AG10803 (cell line): ENCODE measurements at places on chromosomes 7 and 10.

DNA sequence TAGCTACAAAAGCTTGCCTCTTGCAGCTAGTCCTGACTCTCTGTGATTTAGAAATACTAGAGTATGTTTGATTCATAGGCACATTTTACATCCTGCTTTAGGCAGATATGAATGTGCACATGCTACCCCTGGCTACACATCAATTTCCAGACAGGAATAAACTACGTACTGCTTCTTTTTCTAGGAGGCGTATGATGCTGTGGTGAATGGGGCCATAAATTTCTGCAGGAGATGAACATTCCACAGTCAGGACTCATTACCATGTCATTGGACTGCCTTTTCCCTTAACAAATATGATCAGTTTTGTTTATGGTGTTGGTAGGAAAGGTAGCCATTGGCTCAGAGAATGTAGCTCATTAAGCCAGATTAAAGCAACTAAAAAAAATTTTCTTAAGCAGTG lies 50.1 kb upstream of the IFRD1 start:
- DNase-seq: peak; percentile 60

GRCh38 chr10:106502641-106503040 lies 661.9 kb downstream of the SORCS1 start:
- peak; percentile 33 for DNase-seq

GRCh38 chr7:101935521-101936141 lies 118.2 kb downstream of the CUX1 start:
- DNase-seq: no peak

GRCh38 chr10:113486531-113486930 lies 66.3 kb upstream of the HABP2 start:
- DNase-seq: no peak

GRCh38 chr7:34365611-34366010 lies 292.4 kb upstream of the NPSR1 start:
- DNase-seq: no peak

- no peak for DNase-seq
Measured at GRCh38 chr10:12036073-12036655, 6.4 kb downstream of the UPF2 start.

DNA sequence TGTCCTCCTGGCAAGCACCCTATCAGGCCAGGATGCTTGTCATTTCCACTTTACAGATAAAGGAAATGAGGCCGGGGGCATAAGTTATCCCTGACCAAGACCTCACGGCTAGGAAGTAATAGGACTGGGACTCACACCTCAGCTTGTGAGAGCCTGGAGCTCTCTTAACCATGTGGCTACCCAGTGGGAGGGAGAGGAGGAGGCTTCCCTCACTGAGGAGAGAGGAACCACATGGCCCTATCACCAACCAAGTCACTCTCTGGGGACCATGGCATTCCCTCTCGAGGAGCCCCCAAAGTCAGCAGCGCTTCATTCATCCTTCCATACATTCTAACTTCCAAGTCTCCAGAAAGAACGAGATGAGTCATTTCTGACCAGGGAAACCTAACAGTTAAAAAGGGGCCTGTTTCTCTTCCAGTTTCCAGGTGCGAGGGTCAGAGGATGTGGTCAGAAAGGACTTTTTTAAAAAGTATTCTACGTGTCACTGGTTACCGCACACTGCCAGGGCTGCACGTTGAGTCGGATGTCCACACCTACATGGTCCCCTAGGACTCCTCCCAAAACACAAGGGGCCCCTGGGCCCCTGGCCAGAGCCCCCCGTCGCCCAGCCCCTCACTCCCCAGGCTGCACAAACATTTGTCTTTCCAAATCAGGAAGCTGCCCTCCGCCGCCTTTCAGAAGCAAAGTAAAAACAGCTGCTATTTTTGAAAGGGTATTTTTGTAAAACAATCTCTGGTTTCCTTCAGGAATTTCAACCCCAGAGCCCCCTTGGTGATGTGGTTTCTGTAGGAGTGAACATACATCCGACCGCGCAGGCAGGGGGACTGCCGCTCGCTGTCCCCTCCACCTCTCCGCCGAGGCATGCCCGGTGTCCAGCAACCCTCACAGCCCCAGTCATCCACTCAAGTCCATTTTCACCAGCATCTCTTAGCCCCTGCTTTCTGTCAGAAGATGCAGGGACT lies 128.2 kb upstream of the CHST15 start:
- DNase-seq: no peak

GRCh38 chr10:35641676-35642034 lies 441 bp downstream of the FZD8 start:
- DNase-seq: peak; percentile 53

DNA sequence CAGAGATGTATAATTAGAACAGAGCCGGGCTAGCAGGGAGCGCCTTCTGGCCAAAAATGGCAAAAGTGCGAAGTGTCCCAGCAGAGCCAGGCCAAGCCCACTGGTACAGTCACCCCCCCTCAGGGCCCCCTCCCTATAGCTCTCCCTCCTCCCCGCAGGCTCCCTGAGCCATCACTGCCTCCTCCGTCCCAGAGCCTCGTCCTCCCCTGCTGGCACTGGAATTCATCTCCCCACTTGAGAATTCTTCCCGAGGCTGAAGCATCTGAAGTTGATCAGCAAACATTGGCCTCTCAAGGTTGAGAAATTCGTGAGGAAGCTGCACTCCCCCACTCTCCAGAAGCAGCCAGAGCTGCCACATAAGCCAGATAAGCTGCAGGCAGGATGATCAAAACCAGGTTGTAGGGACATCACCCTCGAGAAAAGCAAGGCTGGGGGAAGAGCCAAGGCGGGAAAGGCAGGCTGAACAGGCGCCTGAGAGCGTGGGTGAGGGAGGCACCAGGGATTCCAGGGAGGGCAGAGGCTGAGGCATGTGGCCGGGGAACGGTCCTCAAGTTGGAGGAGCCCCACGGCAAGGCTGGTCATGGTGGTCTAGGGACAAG lies 23.4 kb downstream of the CAMK2G start:
- DNase-seq: peak; percentile 98

DNA sequence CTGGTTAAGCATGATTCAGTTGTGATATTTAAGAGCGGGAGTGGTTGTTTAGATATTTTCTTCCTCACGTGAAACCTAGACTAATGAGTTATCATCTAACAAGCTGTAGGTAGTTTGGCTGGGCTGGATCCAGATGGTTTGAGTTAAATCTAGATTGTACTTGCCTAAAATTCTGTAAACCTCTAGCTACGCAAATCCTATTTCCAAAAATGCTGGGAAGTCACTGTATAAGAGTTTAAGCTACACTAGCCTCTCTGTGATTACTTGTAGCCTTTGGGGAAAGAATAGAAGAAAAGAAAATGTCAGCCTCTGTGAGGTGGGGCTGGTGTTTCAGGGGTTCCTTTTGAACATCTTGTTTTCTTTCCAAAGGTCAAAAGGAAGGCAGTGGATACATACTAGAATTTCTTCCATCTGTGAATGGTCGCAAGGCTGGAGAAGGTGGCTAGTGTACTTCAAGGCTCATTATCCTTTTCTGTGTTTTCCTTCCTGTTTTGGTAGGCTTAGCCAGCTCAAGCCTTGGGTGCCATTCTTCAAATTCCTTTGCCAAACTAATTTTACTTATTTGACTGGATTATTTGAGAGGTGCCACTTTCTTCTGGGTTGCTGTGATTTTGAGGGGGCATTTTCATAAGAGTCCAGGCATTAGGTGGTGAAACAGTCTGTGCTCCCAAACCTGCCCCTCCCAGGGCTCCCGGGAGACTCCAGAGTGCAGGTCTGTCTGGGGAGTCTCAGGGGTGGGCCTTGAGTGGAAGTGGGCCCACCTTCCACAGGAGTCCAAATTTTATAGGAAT lies 5.2 kb upstream of the EN2 start:
- no peak for DNase-seq

DNA sequence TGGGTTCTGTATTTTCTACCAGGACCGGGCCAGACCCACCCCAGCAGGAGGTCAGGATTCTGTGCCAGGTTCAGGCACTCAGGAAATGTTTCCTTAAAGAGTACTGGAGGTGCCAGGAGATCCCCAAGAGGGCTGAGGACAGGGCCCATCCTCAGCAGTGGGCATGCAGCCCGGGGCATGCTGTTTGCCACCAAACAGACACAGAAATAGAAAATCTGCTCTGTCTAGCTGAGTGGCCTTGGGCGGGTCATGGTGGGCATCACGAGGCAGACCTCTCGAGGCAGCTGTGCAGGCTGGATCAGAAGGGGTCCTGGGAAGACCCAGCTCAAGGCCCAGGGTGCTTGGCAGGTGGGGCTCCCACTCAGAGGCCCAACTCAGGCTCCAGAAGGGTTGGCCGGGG lies 105.0 kb downstream of the FAM53B start:
- DNase-seq: no peak

- no peak for DNase-seq
Measured at GRCh38 chr7:80819503-80819902, 99.3 kb downstream of the SEMA3C start.

DNA sequence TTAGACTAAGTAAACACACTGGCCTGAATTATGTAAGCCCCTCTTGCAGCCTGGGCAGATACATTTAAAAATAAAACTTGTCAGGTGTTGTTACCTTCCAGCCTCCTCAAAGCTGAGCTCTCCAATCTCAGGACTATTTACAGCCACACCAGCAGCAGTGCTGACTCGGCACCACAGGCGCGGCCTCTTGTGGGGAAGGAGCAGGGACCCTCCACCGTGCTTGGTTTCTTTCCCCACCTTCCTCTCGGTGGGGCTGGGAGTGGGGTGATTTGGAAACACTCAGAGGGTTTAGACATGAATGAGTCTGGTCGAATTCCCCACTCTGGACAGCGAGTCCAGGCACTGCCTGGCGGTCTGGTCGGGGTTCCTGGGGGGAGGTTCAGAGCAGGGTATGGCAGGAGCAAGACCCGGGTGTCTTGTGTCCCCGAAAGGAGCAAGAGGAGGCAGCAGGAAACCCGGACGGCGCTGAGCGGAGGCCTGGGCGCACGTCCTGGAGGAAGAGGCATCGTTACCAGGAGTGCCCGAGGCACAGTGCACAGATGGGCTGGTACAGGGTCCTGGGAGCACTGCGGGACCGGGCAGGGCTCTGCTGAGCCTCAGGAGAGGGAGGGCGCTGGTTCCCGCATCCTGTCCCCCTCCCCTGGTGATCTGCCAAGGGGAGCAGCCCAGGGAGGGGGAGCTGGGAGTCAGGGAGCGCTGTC lies 29.2 kb upstream of the CFAP46 start:
- no peak for DNase-seq

DNA sequence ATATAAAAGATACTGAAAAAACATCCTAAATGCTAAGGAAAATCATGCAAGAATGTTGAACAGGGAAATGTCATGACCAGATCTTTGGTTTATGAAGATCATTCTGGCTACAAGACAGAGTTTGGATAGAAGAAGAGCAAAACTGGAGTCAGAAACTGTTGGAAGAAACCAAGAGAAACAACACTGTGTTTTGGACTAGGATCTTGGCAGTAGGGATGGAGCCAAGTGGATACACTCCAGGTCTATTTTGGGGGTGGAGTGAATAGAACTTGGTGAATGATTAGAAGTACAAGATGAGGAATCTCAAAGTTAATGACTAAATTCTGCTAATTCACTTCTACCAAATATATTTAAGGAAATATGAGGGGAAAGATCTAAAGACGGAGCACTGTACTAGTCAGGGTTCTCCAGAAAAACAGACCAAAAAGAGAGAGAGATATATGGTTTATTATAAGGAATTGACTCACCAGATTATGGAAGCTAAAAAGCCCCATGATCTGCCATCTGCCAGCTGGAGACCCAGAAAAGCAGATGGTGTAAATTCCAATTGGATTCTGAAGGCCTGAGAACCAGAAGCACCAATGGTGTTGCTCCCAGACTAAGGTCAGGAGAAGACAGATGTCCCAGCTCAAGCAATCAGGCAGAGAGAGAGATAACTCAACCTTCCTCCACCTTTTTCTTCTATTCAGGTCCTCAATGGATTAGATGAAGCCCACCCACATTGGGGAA lies 254.9 kb downstream of the TRIL start:
- no peak for DNase-seq
